ENCODE measurements at places on chromosomes 5 and 9.
A peak's percentile ranks its signal among the peaks of the same experiment; 100 is the strongest.

GRCh38 chr9:21812415-21812814, 10.0 kb downstream of the MTAP start:
- DNase-seq: no peak

DNA sequence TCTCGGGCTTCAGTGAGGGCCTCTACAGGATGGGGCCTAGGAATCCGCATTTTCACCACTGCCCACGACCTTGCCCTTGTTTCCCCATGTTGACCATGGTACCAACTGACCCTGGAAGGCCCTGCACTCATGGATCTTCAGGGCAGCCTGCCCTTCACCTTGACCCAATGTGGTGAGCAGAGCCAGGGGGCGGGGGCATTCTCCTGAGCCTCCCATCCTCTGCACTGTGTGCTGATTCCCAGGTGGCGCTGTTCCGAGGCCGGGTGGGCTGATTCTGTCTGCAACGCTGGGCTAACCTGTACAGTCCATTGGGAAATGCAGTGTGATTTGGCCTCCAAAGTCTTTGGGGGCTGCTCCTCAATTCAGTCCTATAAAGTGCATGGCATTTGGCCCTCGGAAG, 68.7 kb downstream of the SHB start:
- no peak for DNase-seq

- DNase-seq: no peak
These were observed 73.7 kb downstream of the VPS13A start for GRCh38 chr9:77251050-77251449.

DNA sequence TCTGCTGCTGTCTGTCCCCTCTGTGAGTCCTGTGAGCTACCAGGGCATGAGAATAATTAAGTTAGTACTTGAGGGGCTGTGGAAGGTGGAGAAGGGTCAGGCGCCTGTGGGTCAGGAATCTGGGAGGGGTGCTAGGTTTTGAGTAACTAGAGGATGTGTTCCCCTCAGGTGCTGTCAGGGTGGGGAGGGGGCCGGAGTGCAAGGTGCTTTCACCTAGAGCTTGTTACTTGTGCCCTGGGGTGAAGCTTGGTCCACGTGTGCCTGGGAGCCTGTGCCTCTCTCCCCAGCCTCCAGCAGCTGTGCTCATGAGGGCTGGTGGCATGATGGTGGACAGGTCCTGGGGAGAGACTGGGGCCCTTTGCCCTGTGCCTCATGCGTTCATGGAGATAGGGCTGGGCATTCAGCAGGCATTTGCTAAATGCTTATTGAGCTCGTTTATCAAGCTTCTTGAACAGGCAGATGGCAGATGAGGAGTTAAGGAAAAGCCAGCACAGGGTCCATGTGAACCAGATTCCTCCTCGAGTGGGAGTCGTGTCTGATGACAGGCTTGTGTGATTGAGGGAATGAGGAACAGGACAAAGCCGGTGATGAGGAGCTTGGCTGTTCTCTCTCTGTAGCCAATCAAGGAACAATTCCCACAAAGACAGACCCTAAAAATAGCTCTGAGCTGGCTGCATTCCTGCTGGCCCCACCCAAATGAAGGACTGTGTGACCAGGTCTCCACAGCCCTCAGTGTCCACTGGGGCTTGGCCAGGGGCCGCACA, 40.9 kb downstream of the CACNA1B start:
- no peak for DNase-seq

- DNase-seq: no peak
These were observed 589.1 kb downstream of the ZNF608 start for GRCh38 chr5:124157320-124157719.

DNA sequence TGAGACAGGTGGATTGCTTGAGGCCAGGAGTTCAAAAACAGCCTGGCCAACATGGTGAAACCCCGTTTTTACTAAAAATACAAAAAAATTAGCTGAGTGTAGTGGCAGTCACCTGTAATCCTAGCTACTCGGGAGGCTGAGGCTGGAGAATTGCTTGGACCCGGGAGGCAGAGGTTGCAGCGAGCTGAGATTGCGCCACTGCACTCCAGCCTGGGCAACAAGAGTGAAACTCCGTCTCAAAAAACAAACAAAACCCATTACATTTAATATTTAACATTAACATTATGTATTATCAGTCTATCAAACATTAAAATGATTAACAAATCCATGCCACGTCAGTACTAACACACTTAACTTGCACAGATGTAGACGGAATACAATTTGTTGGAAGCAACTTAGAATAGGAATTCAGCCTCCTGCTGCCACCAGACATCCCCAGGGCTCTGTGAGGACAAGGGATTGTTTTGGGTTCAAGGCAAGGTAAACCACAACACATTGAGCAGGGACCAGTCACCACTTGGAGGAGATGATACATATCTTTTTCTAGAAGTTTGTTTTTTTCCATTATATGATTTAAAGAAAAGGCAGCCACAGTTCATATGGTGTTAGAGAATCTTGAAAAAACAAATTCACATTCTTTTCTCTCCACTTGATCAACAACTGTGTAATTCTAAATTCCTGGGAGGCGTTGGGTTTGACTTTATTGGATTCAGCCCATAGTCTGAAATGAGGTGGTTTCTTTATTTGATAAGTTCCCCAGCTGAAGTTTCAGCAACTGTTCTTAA, 104.1 kb upstream of the BASP1 start:
- DNase-seq: no peak

- DNase-seq: no peak
These were observed 513.9 kb upstream of the RGMB start for GRCh38 chr5:98259595-98259994.

GRCh38 chr9:10173561-10173960, 439.2 kb downstream of the PTPRD start:
- DNase-seq: no peak

DNA sequence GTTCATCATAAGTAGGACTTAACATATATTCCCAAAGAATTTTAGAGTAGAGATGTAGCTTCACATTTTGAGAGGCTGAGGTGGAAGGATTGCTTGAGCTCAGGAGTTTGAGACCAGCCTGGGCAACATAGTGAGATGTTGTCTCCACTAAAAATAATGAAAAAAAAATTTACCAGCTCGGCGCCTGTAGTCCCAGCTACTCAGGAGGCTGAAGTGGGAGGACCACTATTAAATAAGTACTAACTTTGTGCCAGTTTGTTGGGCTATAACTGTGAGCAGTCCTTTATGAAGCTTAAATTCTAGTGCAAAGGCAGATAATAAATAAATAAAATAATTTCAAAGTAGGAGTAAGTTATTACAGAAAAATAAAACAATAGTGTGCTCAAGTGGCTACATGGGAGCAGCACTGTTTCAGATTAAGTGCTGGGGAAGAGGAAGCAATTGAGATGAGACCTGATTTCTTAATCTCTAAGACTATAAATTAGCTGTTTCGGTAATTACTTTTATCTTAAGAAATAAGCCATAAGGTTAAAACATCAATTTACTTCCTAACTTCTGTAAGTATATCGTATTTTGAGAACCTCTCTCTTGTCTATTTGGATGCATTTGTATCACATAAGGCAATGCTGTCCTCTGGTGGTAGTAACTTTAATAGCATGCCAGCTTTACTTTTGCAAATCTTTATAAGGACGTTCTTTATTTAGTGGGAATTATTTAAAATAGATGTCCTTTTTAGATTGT, 98.9 kb downstream of the CSNK1G3 start:
- peak; percentile 48 for DNase-seq

GRCh38 chr5:35227720-35228119, 2.6 kb downstream of the PRLR start:
- DNase-seq: no peak

DNA sequence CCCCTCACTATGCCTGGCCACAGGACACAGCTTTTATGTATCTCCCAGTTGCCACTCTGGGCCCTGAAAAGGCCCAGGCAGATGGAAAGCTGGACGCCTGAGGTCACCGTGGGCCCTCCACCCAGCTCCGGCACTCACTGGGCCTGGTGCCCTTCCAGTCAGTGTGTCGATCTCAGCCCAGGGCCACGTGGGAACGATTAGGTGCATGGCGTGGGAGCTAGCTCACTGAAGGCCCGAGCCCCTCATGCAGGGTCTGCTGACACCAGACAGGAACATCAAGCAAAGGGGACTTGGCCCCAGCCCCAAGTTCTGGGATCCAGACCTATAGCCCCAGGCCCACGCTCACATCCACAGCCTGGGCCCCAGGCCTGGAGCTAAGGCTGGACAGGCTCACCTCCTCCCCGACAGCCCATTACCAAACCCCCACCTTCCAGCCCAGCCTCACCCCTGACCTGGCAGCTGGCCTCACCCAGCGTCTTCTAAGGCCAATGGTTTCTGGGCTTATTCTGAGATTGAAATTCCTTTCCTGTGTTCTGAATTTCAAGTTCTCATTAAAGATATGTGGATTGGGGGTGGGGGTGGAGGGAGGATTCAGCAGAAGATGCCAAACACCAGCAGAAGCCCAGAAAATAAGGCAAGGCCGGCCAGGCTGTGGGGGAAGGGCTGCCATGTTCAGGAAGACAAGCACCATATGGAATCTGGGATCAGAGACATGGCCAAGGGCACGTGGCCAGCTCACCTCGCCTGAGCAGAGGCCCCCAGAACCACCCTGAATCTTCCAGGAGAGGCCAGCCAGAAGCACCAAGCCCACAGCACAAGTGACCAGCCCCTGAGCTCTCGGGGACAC, 74.5 kb downstream of the ADAMTS2 start:
- no peak for DNase-seq

- DNase-seq: no peak
These were observed 42.8 kb downstream of the WDR41 start for GRCh38 chr5:77449277-77449676.

DNA sequence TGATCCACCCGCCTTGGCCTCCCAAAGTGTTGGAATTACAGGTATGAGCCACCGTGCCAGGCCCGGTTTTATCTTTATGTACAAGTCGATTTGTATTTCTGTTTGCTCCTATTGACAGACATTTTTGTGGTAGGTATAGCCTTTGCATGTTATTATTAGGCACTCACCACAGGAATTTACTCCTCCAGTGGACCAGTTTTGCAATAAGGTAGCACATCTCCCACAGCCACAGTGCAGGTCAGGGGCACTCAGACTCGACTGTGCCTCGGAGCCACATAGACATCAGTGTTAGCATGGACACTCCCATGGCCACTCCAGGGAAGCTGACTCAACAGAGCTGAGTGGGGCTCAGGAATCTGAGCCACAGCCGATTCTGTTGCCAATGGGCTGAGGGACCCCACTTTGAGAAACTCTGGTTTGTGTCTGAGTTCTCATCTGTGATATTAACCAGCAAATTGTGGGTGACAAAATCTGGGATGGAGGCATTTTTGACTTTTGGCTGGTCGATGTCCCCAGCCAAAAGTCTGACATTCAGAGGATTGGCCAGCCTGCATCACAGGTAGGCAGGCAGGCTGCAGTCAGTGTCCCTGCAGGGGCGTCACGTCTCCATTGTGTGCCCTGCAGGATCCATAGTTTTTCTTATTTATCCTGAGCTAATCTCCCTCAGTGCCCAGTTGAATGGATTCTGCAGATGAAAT, 15.0 kb upstream of the SHB start:
- no peak for DNase-seq

GRCh38 chr5:36662291-36662851, 56.0 kb downstream of the SLC1A3 start:
- no peak for DNase-seq

GRCh38 chr5:59893429-59894227, at the start of gene PDE4D:
Gene PDE4D, minus strand, starts transcription at chr5:59893726.
- no peak for DNase-seq

GRCh38 chr5:174518512-174518911, 205.9 kb upstream of the MSX2 start:
- DNase-seq: no peak

DNA sequence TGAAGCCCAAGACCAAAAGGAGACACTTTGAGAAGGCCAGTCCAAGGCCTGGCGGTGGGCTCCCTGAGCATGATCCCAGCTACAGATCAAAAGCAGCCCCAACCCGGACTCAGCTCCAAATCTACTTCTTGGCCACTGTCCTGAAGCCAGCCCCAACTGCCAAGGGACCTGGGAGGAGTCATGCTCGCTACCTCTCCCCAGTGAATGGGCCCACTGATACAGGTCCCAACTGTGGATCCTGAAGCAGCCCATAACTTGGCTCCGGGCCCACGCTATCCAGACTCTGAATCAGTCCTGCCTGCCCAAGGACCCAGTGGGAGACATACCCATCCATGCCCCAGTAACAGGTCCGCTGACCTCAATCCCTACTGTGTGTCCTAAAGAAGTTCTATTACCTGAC, 1545.3 kb upstream of the C9orf72 start:
- no peak for DNase-seq

DNA sequence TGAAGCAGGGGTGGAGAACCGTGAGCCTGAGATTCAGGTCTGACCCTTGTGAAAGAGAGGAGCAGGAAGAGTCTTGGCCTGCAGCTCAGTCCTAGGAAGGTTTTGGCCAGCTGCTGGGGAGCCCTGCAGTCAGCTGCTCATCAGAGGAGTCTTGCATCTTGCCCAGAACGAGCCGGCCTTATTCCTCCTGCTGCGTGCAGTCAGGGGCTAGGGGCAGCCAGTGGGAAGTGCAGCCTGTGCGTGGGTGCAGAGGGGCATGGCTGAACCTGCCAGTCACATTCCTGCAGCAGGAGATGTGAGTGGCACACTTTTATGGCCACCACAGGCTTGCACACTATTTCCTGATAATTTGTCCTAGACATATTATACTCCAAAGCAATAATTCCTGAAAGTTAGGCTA, 278.7 kb downstream of the NPR3 start:
- no peak for DNase-seq

DNA sequence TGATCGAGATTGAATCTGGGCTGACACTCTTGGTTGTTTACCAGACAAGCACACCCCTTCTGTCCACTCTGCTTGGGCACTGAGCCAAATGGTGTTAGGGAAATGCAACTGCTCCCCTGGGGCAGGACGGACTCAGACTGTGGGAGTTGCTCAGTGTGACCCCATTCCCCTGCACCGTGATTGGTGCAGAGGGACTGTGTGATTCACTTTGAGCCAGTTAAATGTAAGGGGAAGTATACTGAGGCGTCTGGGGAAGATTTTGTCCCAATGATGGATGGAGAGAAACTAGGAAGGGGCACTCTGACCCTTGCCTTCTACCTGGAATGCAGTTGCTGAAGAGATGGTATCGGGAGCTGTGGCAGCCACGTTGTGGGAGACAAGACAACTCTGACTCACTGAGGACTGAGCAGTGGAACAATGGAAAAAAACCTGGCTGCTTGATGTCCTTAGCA, 196.0 kb upstream of the ANKRD55 start:
- DNase-seq: no peak

DNA sequence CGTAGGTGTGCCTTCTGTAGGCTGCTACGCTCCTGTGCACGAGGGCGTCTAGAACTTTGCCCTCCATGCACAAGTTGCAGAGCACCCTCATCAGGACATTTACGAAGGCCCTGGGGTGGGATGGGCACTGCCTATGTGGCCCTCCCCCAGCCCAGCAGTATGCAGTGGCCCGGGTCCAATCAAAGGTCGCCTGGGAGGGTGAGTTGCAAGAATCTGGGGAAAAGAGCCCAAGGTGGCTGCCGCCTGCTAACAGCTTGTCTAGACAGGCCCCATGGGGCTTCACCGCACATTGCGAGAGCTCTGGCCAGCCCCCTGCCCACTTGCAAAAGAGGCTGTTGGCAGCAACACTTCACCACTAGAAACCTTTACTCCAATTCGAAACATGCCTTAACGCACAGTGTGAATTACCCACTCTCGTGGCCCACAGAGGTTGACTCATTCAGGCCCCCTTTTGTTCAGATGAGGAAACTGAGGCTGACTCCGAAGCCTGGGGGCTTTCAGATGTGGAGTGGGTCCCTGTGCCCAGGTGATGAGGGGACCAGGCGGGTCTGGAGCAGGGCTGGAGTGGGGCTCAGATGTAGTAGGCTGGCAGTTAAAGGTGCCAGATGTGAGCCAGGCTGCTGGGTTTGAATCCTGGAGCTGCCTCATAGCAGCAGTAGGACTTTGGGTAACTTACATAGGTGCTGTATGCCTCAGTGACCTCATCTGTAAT, 31.8 kb upstream of the IL17B start:
- DNase-seq: no peak

- no peak for DNase-seq
These were observed 60.8 kb downstream of the PTPN3 start for GRCh38 chr9:109437286-109437685.
